ENCODE measurements at places on chromosomes 16 and 17.

DNA sequence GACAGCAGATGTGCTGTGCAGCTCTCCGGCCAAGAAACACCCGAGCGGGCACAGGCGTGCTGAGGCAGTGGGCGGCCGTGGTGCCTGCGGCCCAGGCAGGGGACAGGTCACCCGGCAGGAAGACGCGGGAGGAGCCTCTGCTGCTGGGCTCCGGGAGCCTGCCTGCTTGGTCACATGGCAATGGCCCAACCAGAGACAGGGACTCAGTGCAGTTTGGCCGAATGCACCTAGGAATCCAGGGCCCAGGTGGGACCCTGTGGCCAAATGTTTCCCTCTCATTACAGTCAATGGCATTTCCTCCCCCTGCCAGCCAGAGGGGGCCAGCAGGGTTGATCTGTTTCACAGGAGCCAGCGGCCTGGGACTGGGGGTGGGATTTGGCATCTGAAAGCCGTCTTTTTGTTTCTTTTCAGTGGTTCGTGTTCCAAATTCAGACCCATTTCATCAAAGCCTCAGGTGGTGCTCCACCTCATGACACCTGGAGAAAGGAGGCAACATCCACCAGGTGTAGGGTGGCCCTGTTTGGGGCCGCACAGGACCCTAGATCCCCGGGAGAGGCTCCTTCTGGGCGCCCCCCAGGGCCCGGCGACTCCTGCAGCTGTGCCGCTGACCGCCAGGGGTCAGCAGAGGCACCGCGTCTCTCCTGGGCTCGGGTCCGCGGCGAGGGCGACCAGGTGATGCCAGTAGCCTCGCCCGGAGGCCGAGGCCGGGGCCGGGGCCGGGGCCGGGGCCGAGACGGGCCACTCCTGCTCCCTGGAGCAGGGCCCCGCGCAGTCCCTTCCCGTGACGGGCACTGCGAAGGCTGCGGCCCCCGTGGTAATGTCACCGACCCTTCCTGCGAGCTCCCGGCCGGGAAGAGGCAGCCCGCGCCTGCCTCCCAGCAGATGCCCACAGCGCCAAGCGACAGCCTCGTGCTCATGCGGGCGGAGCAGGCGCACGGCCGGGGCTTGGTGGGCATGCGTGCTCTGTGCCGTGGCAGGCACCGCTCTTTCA, 118.5 kb downstream of the C16orf78 start:
- no peak for DNase-seq

DNA sequence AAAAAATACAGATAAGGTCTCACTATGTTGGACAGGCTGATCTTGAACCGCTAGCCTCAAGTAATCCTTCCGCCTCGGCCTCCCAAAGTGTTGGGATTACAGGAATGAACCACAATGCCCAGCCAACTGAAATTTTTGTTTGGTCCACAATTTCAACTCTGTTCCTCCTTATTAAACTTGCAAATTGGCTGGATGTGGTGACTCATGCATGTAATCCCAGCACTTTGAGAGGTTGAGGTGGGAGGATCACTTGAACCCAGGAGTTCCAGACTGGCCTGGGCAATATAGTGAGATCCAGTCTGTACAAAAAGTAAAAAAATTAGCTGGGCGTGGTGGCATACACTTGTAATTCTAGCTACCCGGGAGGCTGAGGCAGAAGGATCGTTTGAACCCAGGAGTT, 13.4 kb downstream of the ARSG start:
- DNase-seq: no peak

GRCh38 chr16:3625911-3626732, 14.7 kb upstream of the SLX4 start:
- no peak for DNase-seq

- peak; percentile 93 for DNase-seq
Measured at GRCh38 chr17:28371245-28372202, at the start of gene SARM1. Gene SARM1, plus strand, starts transcription at chr17:28371694. Its CDS starts 339 bp downstream, at chr17:28372033.

GRCh38 chr17:47993964-47994363, 23.1 kb downstream of the CDK5RAP3 start:
- DNase-seq: no peak

DNA sequence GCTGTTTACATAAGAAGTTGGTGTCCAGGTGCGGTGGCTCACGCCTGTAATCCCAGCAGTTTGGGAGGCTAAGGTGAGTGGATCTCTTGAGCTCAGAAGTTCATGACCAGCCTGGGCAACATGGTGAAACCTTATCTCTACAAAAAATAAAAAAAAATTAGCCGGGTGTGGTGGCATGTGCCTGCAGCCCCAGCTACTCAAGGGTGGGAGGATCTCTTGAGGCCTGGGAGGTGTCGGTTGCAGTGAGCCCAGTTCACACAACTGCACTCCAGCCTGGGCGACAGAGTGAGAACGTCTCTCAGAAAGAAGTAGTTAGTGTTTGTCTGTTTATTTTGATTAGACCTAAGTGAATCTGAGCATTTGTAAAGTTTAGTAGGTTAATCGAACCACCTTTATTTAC, 12.8 kb downstream of the DDX19A start:
- DNase-seq: no peak

DNA sequence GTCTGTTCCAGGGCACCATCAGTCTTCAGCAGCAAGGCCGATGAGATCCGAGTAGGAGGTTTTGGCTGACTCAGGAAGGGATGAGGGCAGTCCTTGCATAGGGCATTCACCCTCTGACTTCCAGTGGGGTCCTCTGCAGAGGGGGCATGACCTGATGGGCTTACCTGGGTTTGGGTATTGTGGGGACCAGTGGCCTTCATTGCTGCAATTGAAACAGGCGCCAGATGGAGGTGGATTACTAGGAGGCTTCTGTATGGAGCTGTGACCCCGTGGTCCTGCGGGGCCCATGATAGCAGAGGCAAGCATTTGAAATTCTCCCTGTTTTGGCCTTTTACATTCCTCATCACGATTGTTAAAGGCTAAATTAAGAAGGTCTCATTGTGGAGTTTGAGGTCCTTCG, 2448.7 kb downstream of the TP53TG3F start:
- no peak for DNase-seq

- no peak for DNase-seq
Measured at GRCh38 chr16:555528-556473, 4.4 kb upstream of the PRR35 start.

GRCh38 chr16:30018731-30019158, 4.3 kb upstream of the C16orf92 start:
- DNase-seq: peak; percentile 59

- no peak for DNase-seq
Measured at GRCh38 chr17:7834542-7834956, 532 bp downstream of the KDM6B start.

GRCh38 chr17:46726206-46726605, 92.3 kb downstream of the WNT3 start:
- no peak for DNase-seq

GRCh38 chr17:69962436-69962995, 112.5 kb upstream of the KCNJ16 start:
- DNase-seq: no peak

GRCh38 chr16:49994006-49994405, 31.0 kb upstream of the CNEP1R1 start:
- DNase-seq: no peak

GRCh38 chr17:49931416-49932137, 37.4 kb upstream of the DLX4 start:
- no peak for DNase-seq

DNA sequence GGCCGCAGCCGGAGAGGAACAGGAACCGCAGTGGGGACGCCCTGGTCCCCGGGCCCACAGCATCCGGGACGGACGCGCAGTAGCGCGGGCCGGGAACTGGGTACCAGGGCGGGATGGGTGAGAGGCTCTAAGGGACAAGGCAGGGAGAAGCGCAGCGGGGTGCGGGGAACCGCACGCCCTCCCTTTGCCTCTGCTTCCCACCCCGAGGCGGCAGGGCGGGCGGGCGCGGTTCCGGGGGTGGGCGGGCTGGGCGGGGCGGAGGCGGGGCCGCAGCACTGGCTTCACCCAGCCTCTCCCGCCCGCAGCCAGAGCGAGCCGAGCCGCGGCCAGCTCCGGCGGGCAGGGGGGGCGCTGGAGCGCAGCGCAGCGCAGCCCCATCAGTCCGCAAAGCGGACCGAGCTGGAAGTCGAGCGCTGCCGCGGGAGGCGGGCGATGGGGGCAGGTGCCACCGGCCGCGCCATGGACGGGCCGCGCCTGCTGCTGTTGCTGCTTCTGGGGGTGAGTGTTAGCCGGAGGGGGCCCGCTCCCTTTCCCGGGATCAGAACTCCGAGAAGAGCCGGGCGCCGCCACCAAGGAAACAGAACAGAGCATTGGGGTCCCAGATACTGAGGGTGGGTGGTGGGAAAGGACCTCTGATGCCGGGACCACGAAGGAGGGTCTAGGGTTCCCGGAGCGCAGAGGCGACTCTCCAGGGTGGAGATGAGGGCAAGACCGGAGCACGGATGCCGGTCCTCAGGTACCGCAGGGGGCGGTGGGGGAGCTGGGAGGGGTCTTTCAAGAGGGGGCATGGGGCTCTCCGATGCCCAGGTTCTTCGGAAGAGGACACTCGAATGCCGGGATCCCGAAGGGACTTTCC, at the start of gene NGFR:
NGFR (plus strand) TSS at position 308 of the 856 bp plus-strand sequence; CDS start at position 433, 125 bp downstream.
- peak; percentile 45 for DNase-seq

DNA sequence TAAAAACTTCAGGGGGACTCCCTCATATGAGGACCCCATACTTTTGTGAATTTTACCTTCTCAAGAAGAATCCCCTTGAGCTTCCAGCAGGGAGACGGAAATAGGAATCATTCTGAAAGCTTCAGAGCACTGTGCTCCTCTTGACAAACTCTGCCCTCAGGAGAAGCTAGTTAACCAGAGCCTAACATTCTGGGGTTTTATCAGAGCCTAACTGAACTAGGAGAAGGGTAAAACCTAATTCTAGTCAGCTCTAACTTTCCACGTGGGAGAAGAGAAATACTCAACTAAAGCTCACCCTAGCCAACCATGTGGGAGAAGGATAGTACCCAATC, 13.3 kb upstream of the SLC5A10 start:
- DNase-seq: no peak

DNA sequence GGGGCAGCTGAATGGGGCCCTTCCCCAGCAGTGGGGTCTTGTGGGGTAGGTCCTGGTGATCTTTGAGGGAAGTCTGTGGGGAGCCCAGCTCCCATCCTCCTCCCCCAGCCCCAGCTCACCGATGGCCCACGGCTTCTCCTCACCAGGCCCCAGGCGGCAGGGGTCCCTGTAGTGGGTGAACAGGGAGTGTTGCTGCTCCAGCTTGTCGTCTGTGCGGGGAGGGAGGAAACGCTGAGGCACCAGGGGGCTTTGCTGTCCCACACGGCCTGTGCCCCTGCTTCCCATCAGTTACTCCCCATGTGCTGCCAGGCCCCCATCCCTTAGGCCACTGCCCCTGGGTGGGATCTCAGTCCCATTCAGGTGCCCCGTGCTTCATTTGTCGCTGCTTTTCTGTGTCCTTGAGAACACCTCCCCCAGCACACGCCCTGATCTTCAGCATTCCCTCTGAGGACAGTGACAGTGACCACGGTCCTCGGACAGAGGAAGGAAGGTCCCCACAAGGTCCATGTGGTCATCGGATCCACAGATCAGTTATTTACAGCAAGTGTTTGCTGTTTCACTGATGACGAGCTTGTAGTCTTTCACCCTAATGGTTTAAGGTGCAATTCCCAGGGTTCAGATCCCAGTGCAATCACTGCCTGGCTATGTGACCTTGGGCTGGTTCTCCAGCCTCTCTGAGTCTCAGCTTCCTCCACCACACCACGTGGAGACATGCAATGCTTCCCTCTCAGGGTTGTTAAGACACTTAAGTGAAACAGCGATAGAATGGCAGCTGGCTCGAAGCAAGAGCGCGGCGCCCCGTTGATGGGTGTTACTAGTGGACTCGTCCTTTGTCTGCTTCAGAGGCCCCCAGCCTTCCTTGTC, 53.1 kb downstream of the PRMT7 start:
- no peak for DNase-seq

GRCh38 chr16:22222998-22223397, 16.9 kb downstream of the EEF2K start:
- no peak for DNase-seq

- no peak for DNase-seq
Measured at GRCh38 chr17:63099425-63099824, 133.4 kb downstream of the TANC2 start.

DNA sequence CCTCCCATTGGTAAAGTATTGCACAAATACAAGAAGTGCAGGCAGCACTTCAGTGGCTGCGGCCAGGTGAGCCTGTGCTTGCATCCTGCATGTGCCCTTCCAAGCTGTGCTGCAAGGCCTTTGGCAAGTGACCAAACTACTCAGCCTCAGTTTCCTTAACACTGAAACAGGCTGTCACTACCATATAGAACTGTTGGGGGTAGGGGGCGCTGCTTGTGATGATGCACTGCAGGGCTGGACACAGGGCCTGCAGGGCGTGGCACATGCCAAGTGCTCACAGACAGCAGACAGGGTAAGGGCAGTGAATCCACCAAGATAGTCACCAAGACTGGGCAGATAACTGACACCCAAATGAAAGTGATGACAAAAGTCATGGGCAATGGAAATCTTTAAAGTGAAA, 65.6 kb upstream of the SREBF1 start:
- no peak for DNase-seq

DNA sequence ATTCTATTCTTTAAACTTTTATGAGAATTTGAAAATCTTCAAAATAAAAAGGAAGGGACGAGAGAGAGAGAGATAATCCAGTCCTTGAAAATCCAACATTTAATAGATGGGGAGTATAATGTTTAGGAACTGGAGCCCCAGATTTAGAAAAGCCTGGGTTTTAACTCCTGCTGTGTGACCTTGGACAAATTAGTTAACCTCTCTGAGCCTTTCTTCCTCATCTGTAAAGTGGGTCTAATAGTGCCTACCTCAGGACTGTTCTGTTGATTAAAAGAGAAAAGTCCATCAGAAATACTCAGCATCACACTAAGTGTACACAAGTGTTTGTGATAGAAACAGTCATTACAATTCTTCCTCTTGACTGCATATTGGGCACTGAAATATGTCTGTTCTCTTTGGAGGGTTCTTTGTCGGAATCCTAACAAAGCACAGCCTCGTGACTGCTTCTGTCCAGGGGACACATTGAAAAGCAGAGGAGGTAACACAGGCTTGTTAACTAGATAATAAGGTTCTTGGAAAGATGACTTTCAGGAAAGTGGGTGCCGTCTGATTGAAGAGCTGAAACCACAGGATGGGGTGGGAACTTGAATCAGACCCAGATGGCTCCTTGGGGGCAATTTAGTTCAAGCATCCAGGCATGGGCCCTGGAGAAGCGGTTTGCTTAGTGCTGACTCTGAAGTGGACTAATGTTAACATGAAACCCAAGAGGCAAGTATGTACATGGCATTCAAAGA, 128.2 kb downstream of the CLEC16A start:
- DNase-seq: no peak
